Stimulated activated CD4-positive, alpha-beta T cell treated with anti-CD3 and anti-CD28 coated beads, Interleukin-12 subunit alpha, Interleukin-12 subunit beta, amount 100 ng/mL, for 4 hours (primary cell): ENCODE measurements at places on chromosomes 16 and 17.

DNA sequence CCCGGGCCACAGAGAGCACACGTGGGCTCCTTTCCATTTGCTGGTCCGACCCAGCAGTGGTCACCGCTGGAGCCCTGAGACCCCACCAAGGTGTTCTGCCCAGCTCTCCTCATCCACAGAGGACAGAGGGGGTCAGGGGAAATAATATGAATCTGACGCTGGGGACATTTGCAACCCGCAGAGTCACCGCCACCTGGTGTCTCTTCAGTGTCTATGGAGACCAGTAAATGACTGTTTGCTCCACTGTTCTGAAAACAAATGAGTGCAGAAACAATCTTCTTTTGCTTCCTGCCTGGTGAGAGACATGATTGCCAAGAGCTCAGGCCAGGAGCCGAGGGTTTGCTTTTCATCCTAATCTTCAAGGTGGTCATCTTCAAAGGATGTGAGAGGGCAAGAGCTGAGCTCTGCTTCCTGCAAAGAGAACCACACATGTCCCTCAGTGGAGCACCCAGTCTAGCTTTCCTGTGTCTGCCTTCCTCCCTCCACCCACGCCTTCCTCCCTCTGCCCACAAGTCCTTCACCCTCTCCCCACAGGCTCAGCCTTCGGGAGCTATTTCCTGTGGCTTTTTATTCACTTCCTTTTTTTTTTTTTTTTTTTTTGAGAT is 14.7 kb upstream of the KLHDC4 start:
- DNase-seq = peak; percentile 35

DNA sequence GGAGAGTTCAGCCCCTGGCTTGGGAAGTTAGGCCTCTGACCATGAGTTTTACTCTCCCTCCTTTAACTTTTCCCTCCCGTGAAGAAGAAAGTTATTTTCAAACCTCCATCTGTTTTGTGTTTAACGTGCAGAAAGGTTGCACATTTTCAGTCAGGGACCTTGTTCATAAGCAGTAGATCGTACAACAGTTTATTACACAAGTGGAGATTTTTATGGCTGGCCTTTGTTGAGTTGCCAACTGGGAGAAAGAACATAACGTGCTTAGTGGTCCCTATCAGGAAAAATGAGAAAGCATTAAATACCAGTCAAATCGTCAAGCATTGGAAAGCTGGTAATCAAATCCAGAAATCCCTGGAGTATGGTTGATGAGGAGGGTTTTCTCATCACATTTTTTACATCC is 117.9 kb upstream of the MYOCD start:
- no peak for DNase-seq

DNA sequence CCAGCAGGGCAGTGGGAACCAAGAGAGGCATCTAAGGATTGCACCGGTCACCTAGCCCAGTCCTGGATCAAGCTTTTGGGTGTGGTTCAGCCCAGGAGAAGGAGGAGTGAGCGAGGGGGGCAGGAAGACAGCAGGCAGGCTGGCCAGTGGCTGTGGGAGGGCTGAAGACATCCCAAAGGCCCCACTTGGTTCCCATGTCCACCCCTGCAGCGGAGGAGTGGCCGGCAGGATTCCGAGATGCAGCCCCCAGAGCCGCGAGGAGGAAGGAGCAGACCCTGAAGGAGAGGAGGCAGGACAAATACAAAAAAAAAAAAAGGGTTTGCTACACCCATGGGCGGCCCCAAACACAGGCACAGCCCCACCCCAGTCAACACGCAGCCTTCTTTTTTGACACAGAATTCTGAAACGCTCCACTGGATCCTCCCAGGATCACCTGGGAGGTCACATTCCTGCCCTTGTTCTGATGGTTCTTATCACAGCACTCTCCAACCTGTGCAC is 1.1 kb upstream of the SLC47A2 start:
- no peak for DNase-seq

DNA sequence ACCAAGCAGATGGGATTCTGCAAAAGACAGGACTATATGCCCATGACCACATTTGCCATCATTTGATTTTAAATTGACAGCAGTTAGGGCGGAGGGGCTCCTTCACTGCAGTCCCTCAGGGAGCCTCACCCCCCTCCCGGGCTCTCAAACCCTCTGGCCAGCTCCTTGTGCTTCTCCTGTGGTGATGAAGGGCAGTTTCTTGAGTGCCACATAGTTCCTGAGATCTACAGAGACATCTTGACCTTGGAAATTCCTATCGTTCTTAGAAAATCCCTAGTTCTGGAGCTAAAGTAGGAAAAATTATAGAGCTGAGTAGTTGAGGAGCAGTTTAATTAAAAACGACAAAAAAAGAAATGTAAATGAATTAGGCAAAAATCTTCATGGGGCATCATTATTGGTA is 231.5 kb downstream of the CCDC182 start:
- no peak for DNase-seq

DNA sequence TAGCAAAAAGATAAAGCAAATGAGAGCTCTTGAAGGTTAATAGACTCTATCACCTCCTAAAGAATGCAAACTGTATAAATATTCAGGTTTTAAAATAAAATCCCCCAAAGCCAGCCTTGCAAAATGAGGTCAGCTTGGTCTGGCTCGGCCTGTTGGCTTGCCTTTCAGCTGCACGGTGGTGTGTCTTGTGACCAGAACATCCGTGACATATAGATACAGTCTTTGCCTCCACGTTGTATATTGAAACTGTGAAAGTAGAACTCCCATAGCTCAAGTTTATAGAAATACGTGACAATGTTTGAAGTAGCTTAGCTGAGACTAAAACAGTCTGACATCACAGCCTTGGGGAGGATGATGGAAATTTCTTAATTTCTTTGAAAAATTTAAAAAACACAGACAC is 236.6 kb upstream of the MYOCD start:
- no peak for DNase-seq

DNA sequence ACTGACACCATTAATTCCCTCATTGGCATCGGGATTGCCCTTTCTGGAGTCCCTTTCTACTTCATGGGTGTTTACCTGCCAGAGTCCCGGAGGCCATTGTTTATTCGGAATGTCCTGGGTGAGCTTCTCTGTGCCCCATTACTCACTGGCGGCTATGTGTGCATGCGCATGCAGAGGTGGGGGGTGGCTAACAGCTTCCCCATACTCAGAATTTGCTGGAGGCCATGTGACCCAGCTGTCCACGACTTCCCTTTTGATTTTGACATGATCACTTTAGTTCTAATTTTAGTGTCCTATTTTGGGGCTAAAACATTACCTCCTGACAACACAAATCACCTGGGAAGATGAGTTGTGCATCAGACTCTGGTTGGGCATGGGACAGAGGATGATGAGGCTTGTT is 14.1 kb downstream of the SLC7A6OS start:
- no peak for DNase-seq

DNA sequence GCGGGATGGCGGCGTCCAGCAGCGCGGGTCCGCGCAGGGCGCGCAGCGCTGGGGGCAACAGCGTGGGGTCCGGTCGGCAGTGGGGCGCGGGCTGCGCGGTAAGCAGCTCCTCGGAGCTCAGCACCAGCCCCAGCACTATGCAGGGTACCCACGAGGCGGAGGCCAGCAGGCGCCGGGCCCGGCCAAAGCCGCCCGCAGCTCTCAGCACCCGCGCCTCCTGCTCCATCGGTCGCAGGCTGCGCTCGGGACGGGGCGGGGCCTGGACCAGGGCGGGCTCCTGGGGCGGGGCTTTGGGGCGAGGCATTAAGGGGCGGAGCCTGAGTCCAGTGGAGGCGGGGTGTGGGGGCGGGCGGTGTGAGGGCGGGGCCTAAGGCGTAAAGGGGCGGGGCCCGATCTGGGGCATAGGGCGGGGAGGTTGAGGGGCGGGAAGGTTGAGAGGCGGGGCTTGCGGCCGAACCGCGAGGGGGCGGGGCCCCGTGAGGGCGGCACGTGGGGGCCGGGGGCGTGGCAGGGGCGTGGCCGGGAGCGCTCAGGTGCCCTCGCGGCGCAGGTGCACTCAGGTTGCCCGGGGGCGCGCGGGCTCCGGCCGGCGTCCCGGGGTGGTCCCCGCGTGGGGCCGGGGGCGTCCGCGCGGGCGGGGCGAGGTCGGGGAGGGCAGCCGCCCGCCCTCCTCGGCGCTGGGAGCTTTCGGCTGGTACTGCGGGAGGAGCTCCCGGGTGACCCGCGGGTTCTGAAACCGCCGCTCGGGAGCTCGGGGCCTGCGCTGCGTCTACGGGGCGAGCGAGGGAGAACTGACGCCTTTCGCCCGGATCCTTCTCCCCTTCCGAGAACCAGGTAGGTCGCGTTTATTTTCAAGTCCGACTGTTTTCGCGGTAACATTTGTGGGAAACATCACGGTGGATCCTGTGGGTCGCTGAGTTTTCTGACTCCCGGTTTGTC is 1.4 kb upstream of the SLC22A31 start:
- peak; percentile 78 for DNase-seq

DNA sequence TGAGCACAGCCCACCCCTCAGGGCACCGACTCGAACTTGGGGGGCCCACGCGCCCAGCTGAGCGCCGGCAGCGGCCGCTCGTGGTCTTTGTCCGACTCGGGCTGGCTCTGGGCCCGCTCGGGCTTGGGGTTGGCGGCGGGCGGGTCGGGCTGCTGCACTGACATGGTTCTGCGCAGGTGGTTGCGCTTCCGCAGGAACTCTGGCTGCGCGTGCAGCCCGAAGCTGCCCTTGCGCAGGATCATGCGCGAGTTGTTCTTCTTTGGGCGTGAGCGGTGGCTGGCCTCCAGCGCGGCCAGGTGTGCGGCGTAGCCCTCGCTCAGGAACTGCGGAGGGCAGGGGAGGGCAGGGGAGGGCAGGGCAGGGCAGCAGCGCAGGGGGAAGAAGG is 11.1 kb downstream of the PIMREG start:
- peak; percentile 41 for DNase-seq

GRCh38 chr17:39921323-39921722 is 2.9 kb upstream of the GSDMB start:
- DNase-seq = peak; percentile 20

GRCh38 chr17:70447588-70447987 is 278.3 kb downstream of the KCNJ2 start:
- DNase-seq = no peak

DNA sequence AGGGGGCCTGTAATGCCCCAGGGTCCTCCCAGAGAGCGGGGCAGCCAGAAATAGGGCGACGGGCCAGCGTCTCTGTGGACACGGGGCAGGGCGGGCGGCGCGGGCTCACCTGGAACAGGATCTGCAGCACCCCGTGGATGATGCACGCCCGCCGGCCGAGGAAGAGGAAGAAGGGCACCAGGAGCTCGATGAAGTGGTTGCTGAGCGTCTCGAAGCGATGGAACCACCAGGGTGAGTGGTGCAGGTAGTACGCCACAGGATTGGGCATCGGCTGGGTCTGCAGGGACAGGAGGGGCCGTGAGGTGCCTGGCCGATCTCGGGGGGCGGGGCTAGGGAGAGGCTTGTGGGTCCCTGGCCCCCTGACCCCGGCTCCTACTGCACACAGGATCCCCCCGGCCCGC is 78.9 kb upstream of the GNG13 start:
- no peak for DNase-seq

DNA sequence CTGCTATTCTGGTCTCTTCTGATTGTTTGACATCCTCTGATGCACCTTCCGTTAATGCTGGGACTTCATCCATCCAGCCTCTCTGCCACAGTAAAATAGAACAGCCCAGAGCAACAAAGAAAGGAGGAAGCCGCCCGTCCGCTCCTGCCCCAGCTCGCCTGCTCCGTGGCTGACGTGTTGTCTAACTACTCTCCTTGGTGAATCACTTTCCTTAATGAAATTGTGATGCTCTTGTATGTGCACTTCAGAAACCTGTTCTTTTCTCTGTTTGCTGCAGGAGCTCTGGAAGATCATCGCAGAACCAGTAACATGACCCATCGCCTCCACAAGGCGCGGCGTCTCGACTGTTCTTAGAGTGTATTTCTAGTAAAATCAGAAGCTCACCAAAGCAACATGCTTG is 24.3 kb downstream of the METTL22 start:
- no peak for DNase-seq

DNA sequence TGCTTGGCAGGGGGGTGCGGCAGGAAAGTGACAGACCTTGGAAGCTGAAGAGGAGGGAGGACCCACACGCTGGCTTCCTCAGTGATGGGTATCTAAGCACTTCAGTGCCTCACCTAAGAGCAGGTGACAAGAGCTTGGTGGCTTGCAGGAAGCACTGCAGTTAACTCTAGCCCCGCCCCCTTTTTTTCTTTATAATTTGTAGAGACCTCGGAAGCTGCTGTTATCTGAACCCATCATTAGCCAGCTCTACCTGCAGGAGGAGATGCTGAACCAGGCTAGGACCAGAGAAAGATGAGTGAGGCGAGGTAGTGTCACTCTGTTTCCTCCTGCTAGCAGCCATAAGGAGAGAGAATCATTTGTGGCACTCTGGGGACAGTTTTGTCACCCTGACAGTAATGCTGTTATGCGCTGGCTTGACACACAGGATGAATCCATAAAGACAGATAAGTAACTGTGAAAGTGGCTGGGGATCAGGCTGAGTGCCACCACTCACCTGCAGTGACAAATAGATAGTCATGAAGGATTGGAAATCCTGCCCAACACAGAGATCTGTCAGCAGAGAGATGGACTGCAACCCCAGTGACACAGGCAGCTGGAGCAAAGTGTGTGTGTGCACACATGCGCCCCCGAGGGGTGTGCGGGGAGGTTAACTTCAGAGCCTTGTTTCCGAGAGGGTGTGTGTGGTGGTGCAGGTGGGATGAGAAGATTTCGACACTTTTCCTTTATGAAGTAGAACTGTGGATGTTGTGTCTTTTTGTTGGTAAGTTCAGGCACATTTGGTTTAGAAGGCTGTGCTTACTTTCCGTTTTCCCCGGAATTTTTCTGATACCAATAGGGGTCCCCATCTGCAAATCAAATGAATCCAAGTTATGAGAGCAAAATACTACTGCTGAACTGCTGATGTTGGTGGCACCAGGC is 224.0 kb downstream of the IRX3 start:
- DNase-seq = no peak

DNA sequence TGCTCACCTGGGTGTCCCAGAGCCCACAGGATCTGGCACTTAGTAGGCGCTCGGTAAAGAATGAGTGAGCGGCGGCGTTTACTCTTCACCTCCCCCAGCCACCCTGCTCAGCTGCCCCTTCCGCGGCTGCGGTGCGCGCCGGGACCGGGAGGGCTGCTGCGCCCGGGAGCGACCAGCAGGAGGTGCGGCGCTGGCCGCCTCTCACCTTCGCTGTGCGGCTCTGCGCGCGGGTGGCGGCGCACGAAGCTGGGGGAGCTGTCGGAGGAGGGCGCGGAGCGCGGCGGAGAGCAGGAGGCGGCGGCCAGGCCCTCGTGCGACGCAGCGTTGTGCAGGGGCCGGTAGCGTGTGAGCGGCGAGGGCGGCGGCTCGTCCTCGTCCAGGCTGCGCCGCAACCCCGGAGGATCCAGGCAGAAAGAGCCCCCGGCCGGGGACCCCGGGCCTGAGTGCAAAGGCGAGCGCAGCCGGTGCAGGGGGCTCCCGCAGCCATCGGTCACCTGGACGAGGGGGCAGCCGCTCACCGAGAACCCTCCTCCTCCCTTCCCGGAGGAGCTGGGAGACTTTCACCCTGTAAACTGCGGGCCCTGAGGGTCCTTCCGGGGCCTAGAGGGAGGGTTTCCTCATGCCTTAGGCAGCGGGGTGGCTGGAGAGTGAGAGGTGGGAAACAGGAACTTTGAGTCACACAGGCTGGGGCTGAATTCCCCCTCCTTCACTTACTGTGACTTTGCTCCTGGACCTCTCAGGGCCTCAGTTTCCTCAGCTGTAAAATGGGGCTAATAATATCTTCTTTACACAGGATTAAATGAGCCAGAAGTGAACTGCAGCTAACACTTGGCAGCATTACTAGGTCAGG is 12.5 kb downstream of the SAMD14 start:
- peak; percentile 66 for DNase-seq

- no peak for DNase-seq
Measured at GRCh38 chr17:45874151-45874550, 20.2 kb upstream of the MAPT start.

GRCh38 chr17:74759243-74759801 is 10.9 kb downstream of the NHERF1 start:
- no peak for DNase-seq
